ENCODE measurements at places on chromosomes 2 and 18. TPM values are rescaled to one million over a fixed set of nuclear protein-coding genes. Genes with fewer than 3 reads are reported as not detected.

ALKAL2 gene
- not detected for total RNA-seq

DNA sequence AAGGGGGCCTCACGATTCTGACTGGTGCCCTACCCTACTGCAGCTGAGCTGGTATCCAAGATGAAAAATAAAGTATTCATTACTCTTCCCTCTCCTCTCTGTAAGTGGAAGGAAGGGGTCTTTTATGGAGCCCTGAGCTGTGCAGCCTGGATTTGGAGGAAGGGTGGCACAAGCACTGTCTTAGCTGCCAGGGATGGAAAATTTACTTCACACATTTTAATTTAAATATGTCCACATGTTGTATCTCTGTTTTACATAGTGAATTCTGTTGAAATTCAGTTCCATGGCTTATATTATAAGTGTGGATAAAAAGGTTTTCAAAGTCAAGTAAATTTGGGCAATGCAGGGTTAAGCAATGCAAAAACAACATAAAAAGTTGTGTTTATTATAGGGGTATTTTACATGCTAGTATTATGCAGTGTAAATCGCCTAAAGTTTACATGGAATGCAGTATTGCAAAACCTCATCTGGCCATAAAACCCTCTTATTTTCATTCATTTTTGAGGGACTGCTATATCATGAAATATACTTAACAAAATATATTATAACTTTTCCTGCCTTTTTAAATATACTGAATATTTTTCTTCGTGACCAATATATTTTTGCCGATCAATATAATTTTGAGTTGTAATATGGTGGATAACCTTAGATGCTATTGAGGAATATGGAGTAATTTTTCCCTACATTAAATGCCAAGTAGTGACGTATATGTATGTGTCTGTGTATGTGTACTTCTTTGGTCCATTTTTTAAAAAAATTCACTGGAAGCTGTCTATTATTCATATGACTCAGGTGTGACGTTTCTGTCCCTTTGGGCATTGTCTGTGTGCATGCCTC lies 333.9 kb upstream of the CYRIA start:
- H3K27me3 ChIP-seq: no peaks in the 10 kb centered on the region
- no peaks in the 10 kb centered on the region for H3K4me1 ChIP-seq
- H3K36me3 ChIP-seq: no peaks in the 10 kb centered on the region
- H3K27ac ChIP-seq: no peak overlapping the region

PRSS56 gene
- not detected for total RNA-seq

- no peak overlapping the region for H3K4me3 ChIP-seq
- no peak for DNase-seq
- H3K27me3 ChIP-seq: peaks cover 35% of the 10 kb centered on the region
- H3K27ac ChIP-seq: no peak overlapping the region
Measured at GRCh38 chr2:121804997-121805765, 49.7 kb downstream of the TSN start.

GRCh38 chr2:136207030-136207623 lies 89.2 kb upstream of the CXCR4 start:
- H3K27me3 ChIP-seq: peaks cover 69% of the 10 kb centered on the region
- H3K4me3 ChIP-seq: no peak overlapping the region
- H3K27ac ChIP-seq: no peak overlapping the region
- no peak for DNase-seq
- no peaks in the 10 kb centered on the region for H3K4me1 ChIP-seq

- peaks cover 23% of the 10 kb centered on the region for H3K4me1 ChIP-seq
- H3K27ac ChIP-seq: no peak overlapping the region
- H3K4me3 ChIP-seq: no peak overlapping the region
- H3K36me3 ChIP-seq: no peaks in the 10 kb centered on the region
Measured at GRCh38 chr2:105737980-105738657, 6.6 kb upstream of the NCK2 start.

DNA sequence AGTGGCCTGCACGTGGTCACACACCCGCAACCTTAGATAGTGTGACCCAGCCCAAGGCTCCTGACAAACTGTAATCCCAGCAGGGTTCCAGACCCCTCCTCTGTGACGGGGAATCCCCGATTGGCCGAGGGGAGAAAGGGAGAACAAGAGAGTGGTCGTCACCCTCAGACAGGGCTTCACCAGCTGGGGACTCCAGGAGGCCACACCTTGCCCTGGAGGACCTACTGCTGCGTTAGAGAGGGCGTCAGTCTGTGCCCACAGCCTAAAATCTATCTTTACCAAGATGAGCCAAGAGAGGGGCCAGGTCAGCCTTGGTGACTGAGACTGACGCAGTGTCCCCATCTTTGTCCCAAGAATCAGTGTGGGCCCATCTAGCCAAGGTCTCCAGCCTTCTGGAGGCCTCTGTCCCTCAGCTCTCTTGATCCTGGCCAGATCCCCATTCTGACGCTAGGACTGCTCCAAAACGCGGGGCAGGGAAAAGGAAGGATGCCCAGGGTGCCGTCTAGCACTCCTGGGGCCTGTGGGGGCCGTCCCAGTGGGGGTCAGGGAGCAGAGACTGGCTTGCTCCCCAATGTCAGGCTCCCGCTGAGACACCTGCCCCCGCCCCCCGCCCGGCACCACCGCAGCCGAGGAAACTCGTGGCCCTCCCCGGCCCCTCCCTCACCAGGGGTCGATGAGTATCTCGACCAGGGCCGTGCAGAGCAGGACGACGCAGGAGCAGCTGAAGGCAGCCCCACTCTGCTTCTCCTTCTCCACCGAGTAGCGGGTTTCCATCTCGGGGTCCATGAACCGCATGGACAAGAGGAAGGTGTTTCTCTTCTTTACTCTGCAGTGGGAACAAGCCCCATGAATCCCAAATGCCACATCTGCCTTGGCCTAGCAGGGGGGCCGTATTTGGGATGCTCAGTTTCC lies 40.9 kb downstream of the CENPO start:
- no peak overlapping the region for H3K27ac ChIP-seq
- no peaks in the 10 kb centered on the region for H3K4me1 ChIP-seq
- no peaks in the 10 kb centered on the region for H3K27me3 ChIP-seq

DNA sequence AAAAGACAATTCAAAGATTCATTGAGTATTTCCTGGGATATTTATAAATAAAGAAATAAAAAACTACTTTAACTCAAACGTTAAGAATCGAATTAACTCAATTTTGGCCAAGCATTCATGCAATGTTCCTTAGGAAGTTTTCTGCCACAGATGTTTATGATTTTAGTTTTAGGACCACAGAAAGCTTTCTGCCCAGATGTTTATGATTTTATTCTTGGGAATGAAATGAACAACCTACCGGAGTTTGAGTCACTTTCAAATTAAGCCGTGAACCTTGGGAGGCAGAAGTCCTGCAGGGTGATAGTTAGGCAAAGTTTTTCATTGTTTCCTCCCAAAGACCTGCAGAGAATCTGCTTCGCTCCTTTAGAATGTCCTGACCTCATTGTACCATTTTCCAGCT lies 34.7 kb upstream of the MBP start:
- peaks cover 7% of the 10 kb centered on the region for H3K4me1 ChIP-seq
- H3K4me3 ChIP-seq: no peak overlapping the region
- no peak for DNase-seq
- H3K36me3 ChIP-seq: no peaks in the 10 kb centered on the region
- H3K27ac ChIP-seq: no peak overlapping the region
- H3K27me3 ChIP-seq: no peaks in the 10 kb centered on the region

DNA sequence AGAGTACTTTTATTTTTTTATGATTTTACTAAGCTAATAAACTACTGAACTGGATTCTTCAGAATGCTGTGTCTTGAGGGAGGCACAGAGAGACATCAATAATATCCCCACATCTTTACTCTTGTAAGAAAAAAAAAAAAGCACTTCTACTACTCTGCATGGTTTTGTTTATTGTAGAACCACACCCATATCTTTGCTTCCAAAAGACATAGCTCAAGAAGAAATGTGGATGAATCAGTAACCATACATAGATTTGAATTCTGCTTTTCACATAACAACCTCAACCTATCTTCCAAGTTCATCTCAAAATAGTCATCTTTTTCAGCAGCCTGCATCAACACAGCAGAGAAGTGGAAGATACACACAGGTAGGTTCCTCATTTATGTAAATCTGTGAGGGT lies 12.2 kb upstream of the COL5A2 start:
- no peaks in the 10 kb centered on the region for H3K27me3 ChIP-seq
- no peak overlapping the region for H3K4me3 ChIP-seq
- H3K27ac ChIP-seq: 0 out of 2 replicates have a peak overlapping the region, but pooled peaks have one; percentile 8
- peak; percentile 66 for DNase-seq

RNF125 gene
- total RNA-seq: 1.1 TPM

DNA sequence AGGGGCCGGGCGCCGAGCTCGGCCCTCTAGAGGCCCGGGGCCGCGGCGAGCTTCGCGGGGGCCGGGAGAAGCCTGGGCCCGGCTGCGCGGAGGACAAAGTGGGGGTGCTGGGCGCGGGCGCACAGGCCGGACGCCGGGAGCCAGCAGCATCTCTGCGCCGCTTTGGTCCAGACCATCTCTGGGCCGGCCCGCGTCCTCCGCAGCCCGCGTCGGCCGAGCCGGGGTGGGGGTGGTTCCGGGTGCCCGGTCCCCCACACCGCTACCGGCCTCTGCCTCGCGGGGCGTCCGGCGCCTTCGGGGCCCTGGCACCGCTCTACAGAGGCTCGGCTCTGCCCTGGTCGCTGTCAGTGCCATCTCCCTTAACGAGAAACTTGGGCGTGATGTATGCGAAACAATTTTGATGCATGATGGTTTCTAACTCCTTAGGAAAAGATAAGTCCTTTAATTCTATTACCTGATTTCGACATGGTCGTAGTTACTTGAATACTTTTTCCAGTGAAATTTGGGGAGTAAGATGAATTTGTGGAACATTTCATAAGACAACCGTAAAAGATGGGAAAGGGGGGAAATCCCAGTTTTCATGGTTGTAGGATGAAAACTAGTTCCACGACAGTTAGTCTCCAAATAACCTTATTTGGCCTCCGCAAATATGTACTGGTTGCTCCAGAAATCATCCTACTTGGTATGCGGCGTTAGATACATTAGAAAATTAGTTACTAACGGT lies 562 bp downstream of the TWSG1 start:
- DNase-seq: peak; percentile 43
- H3K4me3 ChIP-seq: peak overlapping the region; percentile 72
- H3K27ac ChIP-seq: no peak overlapping the region
- no peaks in the 10 kb centered on the region for H3K27me3 ChIP-seq
- peaks cover 39% of the 10 kb centered on the region for H3K4me1 ChIP-seq

ALPG gene
- 0.18 TPM for total RNA-seq

GRCh38 chr2:223725986-223726970 lies 111.1 kb downstream of the AP1S3 start:
- peaks cover 28% of the 10 kb centered on the region for H3K4me1 ChIP-seq
- peak overlapping the region; percentile 99 for H3K27ac ChIP-seq
- no peak for DNase-seq
- no peak overlapping the region for H3K4me3 ChIP-seq
- H3K36me3 ChIP-seq: no peaks in the 10 kb centered on the region
- H3K27me3 ChIP-seq: no peaks in the 10 kb centered on the region

DNA sequence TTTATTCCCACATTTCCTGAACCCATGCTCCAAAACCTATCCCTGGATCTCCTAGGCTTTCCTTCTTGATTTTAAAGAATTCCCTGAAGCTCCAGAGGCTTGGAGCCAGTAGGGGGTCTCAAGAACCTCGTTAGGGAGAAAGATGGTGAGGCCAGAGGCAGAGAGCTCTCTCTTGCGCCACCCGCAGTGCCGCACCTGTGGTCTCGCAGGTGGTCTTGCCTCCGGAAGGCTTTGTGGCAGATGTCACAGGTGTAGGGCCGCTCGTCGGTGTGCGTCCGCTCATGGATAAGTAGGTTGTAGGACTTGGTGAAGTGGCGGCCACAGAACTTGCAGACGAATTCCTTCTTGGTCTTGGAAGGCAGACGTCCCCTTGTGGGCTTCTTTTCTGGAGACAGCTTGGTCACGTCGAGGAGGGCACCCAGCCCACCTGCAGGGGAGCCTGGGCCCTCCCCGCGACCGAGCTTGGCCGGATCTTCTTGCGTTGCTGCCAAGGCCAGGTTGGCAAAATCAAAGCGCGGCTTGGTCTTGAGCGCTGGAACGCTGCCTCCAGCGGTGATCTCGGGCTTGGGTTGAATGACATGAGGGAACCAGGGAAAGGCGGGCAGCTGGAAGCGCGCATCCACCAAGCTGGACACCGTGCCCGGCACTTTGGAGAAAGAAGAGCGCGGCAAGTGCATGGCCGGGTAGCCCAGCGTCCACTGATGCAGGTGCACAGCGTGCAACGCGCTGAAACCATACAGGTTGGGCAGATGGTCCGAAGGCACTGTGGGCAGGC lies 5.3 kb downstream of the OSR1 start:
- H3K27ac ChIP-seq: no peak overlapping the region
- H3K4me1 ChIP-seq: peaks cover 10% of the 10 kb centered on the region
- DNase-seq: no peak
- H3K27me3 ChIP-seq: no peaks in the 10 kb centered on the region

DNA sequence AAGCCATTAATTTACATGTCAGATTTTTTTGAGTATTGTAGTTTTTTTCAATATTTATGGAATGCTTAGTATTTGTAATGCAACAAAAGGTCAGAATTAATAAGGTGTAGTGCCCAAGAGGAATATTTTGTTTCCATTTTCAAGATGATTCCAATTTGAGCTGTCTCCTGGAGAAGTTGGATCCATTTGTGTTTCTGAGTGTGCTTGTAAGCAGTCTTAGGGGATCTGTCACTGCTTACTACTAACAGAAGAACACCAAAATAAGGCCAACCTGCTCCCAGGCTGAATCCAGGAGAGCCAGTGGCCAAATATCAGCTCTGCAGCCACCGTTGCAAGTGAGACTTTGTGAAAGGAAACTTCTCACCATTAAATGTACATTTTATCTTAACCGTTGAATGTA lies 129.9 kb downstream of the AGAP1 start:
- H3K27ac ChIP-seq: no peak overlapping the region
- H3K36me3 ChIP-seq: no peaks in the 10 kb centered on the region
- H3K4me1 ChIP-seq: 0 out of 2 replicates have a peak, but pooled peaks cover under 1% of the 10 kb centered on the region
